ENCODE measurements at places on chromosomes 5 and 9.
A peak's percentile ranks its signal among the peaks of the same experiment; 100 is the strongest.

GRCh38 chr9:76561050-76561713 lies 102.2 kb downstream of the GCNT1 start:
- no peak for DNase-seq

DNA sequence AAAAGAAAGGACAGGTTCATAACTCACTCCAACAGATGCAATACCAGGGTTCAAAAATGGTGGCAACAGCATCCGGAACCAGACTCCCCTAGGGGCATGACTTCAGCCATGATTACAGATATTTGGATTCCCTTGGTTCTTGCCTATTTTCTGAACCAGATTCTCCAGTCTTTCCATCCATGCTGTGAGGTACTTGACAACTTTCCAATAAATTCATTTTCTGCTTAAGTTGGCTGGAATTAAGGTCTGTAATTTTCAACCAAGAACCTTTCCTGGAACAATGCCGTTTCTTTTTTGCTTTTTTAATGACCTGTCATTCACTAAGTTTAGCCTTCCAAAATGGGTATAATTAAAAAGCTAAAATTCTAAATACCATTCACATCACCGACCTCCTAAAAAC lies 52.2 kb downstream of the SCAI start:
- DNase-seq, result no peak

- DNase-seq, result no peak
Observed at GRCh38 chr5:40033009-40033408, 608.2 kb upstream of the DAB2 start.

- no peak for DNase-seq
Observed at GRCh38 chr5:67187006-67187715, 9.4 kb downstream of the CD180 start.

GRCh38 chr5:6404129-6404528 lies 25.8 kb upstream of the MED10 start:
- no peak for DNase-seq

GRCh38 chr5:139058121-139058520 lies 140.0 kb downstream of the SIL1 start:
- DNase-seq, result no peak

DNA sequence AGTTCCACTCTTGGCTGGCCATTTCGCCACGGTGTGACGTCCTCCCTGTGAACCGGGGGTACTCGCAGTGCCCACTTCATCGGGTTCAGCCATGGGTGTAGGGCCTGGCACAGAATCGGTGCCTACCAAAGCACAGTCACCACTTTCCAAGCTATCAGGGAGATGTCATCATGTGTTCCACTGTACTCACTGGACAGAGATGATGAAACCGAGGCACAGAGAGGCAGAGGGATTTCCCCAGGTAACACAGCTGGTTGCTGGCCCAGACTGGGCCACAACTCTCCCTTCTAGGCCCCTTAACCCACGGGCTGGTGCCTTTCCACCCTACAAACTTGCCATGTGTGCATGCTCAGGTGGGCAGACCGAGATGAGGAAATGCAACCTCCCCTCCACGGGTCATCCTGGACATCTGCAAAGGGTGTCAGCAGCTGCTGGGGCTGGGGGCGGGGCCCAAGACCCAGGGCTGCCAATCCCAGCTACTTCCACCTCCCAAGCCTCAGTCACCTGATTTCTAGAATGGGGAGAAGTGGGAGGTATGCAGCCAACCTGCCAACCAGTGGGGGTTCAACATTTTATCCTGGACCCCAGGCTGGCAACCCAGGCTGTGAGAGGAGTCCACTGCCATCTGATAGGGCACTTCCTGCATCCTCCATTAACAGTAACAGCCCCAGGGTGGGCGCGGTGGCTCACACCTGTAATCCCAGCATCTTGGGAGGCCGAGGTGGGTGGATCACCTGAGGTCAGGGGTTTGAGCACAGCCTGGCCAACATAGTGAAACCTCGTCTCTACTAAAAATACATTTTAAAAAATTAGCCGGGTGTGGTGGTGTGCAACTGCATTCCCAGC lies 893 bp upstream of the SH2D3C start:
- DNase-seq, result no peak

DNA sequence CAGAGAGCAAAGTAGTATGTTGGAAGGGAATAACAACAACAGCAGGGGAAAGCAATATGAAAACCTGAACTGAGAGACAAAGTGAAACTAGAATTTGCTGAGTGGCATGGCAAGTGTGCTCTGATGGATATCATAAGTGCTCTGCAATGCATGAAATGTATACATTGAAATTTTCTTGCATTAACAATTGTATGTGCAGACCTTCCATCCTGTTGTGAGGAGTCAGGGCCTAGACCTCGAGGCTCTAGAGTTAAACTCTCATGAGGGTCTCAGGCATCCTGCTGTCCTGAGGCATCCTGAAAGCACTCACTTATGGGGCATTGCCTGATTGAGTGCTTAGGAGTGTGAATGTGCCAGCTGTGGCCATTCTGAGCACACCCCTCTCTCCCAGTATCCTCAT lies 1.1 kb downstream of the ECM2 start:
- no peak for DNase-seq

DNA sequence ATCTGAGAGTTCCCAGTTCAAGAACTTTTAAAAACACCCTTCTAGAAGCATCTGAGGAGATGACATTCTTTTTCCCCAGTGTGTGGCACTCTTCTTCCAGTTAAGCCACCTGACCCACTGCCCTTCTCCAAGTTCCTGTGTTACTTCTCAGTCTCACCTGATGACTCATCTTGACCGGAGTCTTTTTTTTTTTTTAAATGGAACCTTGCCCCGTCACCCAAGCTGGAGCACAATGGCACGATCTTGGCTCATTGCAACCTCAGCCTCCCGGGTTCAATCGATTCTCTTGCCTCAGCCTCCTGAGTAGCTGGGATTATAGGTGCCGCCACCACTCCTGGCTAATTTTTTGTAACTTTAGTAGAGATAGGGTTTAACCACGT lies 224.1 kb upstream of the DAB2 start:
- no peak for DNase-seq

GRCh38 chr5:172821340-172821985 lies 12.6 kb upstream of the ERGIC1 start:
- DNase-seq, result no peak

DNA sequence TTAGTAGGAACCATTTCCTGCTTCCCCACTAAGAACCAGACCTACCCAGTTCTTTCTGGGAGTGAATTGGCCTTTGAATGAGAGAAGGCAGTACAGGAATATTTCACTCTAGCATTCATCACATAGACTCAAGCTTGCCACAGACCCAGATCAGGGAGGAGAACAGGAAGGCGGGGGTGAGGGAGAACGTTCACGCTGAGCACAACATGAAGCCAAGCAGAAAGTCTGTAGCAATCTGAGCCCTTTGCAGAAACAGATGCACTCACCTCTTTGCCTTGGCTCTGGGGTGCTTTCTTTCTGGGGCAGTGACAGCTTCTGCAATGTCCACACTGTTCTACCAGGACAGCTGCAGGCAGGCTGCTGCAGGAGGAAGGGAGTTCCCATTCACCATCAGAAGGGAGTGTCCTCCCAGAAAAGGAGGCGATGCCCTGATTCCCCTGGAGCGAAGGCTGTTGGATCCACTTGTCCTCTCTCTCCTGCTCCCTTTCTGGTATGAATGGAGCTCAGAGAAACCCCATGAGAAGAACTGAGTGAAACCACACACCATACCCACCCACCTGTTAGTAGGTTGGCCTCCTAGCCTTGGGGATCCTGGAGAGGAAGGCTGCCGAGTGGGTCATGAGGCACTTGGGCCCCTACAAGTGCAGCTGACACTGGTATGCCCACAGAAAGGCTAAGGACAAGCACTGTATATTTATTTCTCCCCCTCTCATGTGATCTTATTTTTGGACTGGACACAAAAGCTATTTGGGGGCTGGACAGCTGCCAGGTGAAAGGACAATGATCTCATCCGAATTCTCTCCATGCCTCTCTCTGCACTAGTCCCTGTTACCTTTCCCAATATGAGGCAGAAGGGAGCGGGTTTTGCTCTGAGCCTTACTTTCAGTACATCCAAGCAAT lies 11.7 kb upstream of the FGF1 start:
- DNase-seq, result no peak

DNA sequence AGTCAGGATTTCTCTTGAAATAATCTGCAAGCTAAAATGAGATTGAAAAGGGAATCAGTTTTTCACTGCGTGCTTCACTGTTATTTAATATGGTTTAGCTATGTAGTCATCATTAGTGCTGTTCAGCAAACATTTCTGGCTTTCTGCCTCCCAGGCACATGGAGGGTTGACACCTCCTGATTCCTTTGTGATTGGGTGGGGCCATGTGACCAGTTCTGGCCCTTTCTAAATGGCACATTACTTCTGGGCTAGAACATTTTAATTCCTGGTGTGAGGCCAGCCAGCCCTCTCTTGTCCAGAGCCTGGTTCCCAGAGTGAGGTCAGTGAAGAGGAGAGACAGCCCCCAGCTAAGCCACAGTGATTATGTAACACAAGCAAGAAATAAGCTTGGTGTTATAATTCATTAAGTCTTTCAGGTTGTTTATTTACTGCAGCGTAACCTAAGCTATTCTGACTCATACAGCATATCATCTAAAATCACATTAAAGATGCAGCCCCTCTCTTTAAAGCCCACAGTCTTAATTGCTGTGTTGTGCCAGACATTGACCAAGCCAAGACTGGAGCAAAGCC lies 17.4 kb upstream of the ARSI start:
- DNase-seq, result no peak

GRCh38 chr5:151598549-151598948 lies 7.4 kb upstream of the FAT2 start:
- DNase-seq, result no peak

- DNase-seq, result no peak
Observed at GRCh38 chr5:67404256-67405100, 207.9 kb upstream of the CD180 start.

DNA sequence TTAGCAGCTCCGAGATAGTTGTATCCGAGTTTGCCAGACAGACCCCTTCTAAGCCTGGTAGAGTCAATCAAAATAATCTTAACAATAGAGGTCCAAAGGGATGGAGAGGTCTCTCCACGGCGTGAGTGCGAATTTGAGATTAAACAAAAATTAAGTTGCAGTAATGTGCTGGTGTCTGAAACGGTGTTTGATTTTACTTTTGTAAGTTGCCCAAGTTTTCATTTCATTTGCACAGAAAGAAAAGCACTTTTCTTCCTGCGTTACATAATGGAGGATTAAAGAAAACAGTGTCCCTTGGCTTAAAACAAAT lies 1.2 kb downstream of the IRX1 start:
- DNase-seq, result no peak

GRCh38 chr9:7121055-7121454 lies 363.3 kb downstream of the KDM4C start:
- DNase-seq, result no peak

DNA sequence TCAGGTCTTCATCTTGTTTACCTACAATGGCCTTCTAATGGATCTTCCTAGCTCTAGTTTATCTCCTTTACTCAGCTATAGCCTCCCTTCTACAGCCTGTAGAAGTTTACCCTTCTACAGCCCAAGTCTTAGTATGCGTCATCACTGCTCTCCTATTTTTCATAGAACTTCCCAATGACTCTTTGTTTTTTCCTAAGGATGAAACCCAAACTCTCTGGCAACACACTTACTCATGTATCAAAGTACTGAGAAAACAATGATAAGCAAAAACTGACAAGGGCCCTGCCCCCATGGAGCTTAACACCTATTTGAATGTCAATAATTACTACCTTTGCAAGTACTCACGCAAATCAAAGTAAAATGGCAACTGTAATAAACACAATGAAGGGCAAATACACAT lies 33.7 kb downstream of the LEAP2 start:
- DNase-seq, result no peak

DNA sequence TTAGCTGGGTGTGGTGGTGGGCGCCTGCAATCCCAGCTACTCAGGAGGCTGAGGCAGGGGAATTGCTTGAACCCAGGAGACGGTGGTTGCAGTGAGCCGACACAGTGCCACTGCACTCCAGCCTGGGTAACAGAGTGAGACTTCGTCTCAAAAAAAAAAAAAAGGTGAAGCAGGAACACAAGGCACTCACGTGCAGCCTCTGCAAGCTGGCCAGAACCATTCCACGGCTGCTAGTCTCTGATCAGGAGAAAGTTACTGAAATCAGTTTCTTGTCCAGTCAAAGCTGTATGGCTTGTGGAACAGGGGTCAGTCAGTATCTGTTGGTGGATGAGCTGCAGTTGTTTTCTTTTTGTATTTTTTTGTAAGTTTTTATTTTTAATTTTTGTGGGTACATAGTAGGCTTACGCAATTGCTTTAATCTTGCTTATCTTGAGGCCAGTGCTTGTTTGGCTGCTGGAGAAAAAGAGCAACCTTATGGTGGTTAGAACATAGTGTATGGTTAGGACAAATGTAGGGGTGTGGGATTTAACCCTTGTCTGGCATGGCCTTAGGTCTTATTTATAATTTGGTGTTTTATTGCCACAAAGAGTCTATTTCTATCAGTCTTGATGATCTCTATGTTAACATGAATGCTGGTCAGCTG lies 32.7 kb upstream of the GTF2H2C start:
- DNase-seq, result no peak

GRCh38 chr9:79054500-79054899 lies 517.3 kb upstream of the TLE4 start:
- DNase-seq, result no peak

DNA sequence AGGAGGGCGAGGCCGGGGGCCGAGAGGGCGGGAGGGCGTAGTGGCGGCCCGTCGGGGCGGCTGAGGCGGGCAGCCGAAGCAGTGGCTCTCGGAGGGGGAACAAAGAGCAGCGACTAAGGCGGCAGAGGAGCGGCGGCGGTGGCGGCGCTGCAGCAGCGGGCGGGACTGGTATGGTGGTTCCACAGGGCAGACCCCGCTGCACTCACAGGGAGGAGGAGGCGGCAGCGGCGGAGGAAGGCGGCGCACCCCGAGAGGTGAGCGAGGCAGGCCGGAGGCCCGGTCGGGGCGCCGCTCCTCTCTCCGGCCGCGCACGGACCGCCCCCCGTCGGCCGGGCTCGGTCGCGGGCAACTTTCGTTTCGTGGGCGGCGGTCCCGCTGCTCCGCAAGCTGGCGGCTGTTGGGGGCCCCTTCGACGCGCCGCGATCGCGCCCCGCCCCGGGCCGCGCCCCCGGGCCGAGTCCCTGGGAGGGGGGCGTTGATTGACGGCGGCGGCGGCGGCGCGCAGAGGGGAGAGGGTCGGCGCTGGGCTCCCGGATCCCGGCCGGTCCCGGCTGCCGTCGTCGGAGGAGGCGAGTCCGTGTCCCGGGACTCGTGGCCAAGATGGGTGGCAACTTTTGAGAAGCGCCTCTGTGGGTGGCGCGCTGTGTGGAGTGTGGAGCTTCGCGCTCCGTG lies 467 bp downstream of the CNOT6 start:
- DNase-seq, result peak; percentile 36

DNA sequence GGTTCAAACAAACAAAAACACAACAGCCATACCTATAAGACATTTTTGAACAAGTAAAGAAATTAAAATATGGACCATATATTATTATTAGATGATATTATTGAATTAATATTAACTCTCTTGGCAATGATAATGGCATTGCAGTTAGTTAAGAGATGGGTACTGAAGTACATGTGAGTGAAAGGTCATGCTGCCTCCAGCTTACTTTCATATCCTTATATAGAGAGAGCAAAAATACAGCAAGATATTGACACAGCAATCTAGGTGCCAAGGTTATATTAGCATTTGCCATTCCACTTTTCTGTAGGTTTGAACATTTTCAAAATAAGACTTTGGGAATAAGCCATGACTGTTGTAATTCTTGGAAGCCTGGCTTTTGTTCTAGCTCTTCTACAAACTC lies 6.1 kb downstream of the TNFSF8 start:
- no peak for DNase-seq

- no peak for DNase-seq
Observed at GRCh38 chr5:140286424-140286823, 16.5 kb downstream of the PFDN1 start.

Data from left kidney (tissue), 8 donors.